Retinal pigment epithelial cell (primary cell): ENCODE measurements at places on chromosomes 6 and 20.

DNA sequence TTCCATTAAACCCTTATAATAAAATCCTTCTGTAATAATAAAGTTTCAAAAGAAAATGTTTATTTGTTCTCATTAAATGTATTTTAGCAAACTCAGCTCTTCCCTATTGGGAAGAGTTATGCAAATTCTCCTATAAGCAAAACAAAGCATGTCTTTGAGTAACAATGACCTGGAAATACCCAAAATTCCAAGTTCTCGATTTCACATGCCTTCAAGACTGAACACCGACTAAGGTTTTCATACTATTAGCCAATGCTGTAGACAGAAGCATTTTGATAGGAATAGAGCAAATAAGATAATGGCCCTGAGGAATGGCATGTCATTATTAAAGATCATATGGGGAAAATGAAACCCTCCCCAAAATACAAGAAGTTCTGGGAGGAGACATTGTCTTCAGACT, 3.8 kb downstream of the IL17A start:
- no peak for DNase-seq

GRCh38 chr6:24430086-24430485, 27.4 kb downstream of the MRS2 start:
- DNase-seq, result no peak

DNA sequence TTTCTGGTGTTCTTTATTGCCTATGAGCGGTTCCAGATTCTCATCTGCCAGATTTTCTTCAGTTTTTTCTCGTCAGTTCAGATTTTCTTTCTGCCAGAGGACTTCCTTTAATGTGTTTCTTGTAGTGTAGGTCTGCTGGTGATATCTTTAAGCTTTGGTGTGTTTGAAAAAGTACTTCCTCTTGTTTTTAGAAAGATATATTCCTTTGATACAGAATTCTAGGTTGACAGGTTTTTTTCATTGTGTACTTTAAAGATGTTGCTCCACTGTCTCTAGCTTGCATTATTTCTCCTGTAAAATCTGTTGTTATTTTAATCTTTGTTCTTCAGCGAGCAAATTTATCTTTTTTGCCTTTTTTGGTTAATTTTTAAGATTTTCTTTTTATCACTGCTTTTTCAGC, 36.9 kb downstream of the ASXL1 start:
- DNase-seq, result no peak

DNA sequence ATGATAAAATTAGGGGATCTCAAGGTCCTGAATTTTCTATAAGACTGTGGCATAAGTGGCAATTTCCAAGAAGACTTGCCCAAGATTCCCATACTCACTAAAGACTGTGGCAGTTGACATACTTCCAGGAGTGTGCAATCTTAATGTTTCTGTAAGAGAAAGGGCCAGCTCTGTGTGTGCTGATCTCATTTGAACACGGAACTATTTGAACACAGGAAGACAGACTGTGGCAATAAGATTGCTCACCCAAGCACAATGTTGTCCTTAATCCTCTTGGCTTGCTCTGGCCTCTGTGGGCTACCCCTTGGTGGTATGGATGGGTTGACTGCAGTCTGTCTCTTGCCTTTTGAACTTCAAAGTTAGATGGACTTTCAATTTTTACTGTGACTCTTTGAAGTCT, 151.4 kb downstream of the PHF3 start:
- DNase-seq, result no peak
